ENCODE measurements at places on chromosomes 1 and 21. TPM values are rescaled to one million over a fixed set of nuclear protein-coding genes. Genes with fewer than 3 reads are reported as not detected.

Gene ANGPTL7
- 1.5 TPM for polyA plus RNA-seq

Gene KLHDC9
- polyA plus RNA-seq, result 4.7 TPM

Gene CA6
- 0.37 TPM for polyA plus RNA-seq

Gene TMEM240
- polyA plus RNA-seq, result 2.8 TPM

Gene ZSWIM5
- polyA plus RNA-seq, result 0.39 TPM

Gene LPAR3
- 2.2 TPM for polyA plus RNA-seq

Gene SMPDL3B
- 1.9 TPM for polyA plus RNA-seq

Gene TACSTD2
- 132 TPM for polyA plus RNA-seq

Gene FCRLA
- polyA plus RNA-seq, result 11.5 TPM

Gene ITGB2
- 104 TPM for polyA plus RNA-seq

Gene PCAT6
- 1.5 TPM for polyA plus RNA-seq

Gene LCE1D
- polyA plus RNA-seq, result 0.27 TPM

Gene DNAJC28
- 3.9 TPM for polyA plus RNA-seq

Gene CEP350
- polyA plus RNA-seq, result 8.3 TPM

Gene COL16A1
- polyA plus RNA-seq, result 39.3 TPM

Gene CELA3A
- polyA plus RNA-seq, result 5.2 TPM

Gene TSTD1
- 149 TPM for polyA plus RNA-seq

Gene EXTL1
- 0.14 TPM for polyA plus RNA-seq

Gene C1orf141
- 0.05 TPM for polyA plus RNA-seq

Gene MANEAL
- polyA plus RNA-seq, result 1.8 TPM

Gene GNAT2
- polyA plus RNA-seq, result 0.05 TPM

Gene PDPN
- polyA plus RNA-seq, result 11.8 TPM

Gene AMY1B
- 1.2 TPM for polyA plus RNA-seq

Gene SYPL2
- polyA plus RNA-seq, result 0.34 TPM

Gene CELA2B
- polyA plus RNA-seq, result 0.16 TPM

Gene ADGRL4
- 12.3 TPM for polyA plus RNA-seq

Gene CFHR2
- polyA plus RNA-seq, result not detected

Gene LCE3D
- 15.7 TPM for polyA plus RNA-seq

Gene OBSCN
- 75.9 TPM for polyA plus RNA-seq

Gene EXO1
- polyA plus RNA-seq, result 0.52 TPM

Gene LCE2A
- polyA plus RNA-seq, result 1.3 TPM

Gene RAB42
- 18.6 TPM for polyA plus RNA-seq

Gene LY9
- polyA plus RNA-seq, result 28.6 TPM

Gene SH3BGR
- polyA plus RNA-seq, result 9.8 TPM

Gene ETNK2
- polyA plus RNA-seq, result 9.8 TPM

Gene RNF207
- 18.8 TPM for polyA plus RNA-seq

Gene PODN
- polyA plus RNA-seq, result 4.8 TPM

Gene COG2
- 20.1 TPM for polyA plus RNA-seq

Gene ALG6
- polyA plus RNA-seq, result 52.2 TPM

Gene SYT2
- polyA plus RNA-seq, result 0.09 TPM

Gene CENPL
- polyA plus RNA-seq, result 6.3 TPM

Gene BACH1
- polyA plus RNA-seq, result 17.6 TPM

Gene PGLYRP3
- polyA plus RNA-seq, result 0.94 TPM

Gene KCNA3
- polyA plus RNA-seq, result 4.6 TPM

Gene LCE1A
- polyA plus RNA-seq, result 1.0 TPM

Gene BMP8A
- 0.02 TPM for polyA plus RNA-seq

Gene KDM5B
- 32.0 TPM for polyA plus RNA-seq

All from thymus (tissue), 14 donors.